ENCODE measurements at places on chromosomes 16 and 17.
A peak's percentile ranks its signal among the peaks of the same experiment; 100 is the strongest.

- DNase-seq = no peak
These were observed 14.0 kb downstream of the CEP295NL start for GRCh38 chr17:78888941-78889518.

- no peak for DNase-seq
These were observed 62.2 kb upstream of the CHMP6 start for GRCh38 chr17:80929449-80929848.

DNA sequence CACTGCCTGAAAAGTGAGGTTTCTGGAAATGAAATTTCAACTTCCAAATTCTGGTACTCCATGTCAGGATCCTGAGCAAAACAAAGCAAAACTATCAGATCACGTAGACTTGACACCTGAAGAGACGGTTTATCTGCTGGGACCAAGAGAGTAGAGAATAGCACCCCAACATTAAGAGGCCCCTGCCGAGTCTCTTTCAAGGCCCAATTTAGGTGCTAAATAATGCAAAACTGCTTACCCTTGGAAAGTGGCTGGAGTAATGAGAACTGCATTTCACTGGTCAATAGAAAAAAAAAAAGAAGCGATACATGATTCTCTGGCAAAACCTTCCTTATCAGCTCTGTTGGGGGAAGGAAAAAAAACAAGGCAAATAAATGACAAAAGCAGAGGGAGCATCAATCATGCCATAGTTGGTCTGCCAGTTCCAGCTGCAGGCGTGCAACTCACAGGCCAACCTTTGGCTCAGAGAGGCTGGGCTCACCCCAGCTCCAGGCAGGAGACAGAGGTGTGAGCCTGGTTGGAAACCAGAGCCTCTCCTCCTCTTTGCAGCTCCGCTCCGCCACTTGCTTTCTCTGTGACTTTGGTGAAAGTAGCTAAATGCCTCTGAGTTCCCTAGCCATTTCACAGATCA lies 595.2 kb downstream of the TOX3 start:
- no peak for DNase-seq

GRCh38 chr17:16383216-16383615 lies 2.3 kb downstream of the UBB start:
- DNase-seq = no peak

GRCh38 chr16:68257906-68258800 lies 6.2 kb upstream of the SLC7A6 start:
- peak; percentile 100 for DNase-seq

DNA sequence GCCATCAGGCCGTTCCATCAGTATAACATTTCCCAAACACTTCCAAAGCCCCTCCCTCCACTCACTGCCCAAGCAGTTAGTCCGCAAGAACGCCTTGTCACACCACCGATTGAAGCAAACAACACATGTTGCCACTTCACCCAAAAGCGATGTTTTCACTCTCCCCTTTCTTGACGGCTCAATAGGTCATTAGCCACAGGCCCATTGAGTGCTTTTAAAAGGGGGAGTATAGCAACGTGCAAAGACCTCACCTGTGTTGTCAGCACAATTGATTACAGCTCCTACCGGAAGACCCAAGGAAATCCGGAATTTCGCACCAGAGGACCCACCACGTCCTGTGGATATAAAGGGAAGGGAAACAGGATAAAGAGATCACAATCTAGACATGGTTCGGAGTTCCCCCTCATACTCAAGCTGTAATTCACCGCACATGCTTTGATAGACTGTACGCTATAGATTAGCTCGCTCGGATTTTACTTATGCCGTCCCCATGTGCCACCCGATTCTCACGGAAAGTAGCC lies 690 bp downstream of the RPL23 start:
- no peak for DNase-seq

GRCh38 chr16:56625140-56625942 lies at the start of gene MT1E:
Gene MT1E (plus strand): TSS chr16:56625781. CDS start chr16:56625852, 71 bp downstream.
- peak; percentile 94 for DNase-seq

- no peak for DNase-seq
These were observed 27.0 kb downstream of the MYO1D start for GRCh38 chr17:32849879-32850278.

DNA sequence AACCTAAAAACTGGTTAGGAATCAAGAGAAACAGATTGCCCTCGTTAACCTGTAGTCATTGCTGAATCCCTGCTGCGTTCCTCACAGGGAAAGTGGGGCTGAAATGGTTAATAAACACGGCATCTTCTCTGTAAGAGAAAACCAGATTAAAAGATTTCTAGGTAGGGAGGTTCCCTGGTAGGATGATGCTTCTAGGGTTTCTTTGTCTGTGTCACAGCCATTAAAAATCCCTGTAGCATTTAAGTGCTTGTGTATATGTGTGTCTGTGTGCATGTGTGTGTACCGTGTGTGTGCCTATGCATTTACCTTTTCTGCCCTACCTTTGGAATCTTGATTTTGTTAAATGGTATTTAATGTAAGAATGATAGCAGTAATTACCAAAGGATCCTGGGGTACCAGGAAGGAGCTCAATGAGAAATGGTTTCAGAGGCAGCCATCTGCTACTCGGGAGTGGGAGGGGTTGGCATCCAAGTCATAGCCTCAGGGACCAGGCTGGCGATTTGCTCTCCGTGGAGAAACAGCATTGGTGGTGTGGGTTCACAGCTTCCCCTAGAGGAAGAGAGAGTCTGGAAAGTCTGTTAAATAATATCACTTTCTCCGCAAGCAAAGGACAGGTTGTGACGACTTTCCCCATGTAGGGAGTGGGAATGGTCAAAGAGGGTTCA lies 177.1 kb downstream of the HS3ST4 start:
- no peak for DNase-seq

- DNase-seq = no peak
These were observed 61.4 kb downstream of the ATF7IP2 start for GRCh38 chr16:10447289-10447688.

- no peak for DNase-seq
These were observed 7.3 kb downstream of the CHMP6 start for GRCh38 chr17:80998748-80999535.

DNA sequence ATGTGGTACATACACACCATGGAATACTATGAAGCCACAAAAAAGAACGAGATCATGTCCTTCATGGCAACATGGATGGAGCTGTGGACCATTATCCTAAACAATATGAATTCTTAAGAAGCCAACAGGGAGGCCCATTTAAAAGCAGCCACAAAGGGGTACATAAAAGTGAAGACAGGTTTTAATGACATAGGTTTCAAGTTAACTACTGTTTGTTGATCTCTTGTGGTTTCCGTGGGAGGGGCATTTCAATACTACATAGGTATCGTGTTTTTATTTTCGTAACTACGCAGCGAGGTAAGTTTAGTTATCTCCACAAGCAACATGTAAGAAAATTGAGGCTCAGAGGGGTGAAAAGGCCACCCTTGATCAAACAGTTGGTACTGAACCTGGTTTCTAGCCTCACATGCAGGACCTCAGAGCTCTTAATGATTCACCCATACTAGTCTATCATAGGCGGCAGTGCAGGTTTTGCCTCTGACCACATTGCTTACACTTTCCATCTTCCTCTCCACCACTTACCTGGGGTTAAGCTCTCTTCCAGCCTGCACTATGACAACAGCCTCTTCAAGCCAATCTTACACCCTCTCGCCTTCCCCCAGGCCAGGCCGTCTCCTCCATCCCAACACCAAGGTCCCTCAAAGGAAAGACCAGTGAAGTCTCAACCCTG lies 534.1 kb upstream of the HSBP1 start:
- DNase-seq = no peak

DNA sequence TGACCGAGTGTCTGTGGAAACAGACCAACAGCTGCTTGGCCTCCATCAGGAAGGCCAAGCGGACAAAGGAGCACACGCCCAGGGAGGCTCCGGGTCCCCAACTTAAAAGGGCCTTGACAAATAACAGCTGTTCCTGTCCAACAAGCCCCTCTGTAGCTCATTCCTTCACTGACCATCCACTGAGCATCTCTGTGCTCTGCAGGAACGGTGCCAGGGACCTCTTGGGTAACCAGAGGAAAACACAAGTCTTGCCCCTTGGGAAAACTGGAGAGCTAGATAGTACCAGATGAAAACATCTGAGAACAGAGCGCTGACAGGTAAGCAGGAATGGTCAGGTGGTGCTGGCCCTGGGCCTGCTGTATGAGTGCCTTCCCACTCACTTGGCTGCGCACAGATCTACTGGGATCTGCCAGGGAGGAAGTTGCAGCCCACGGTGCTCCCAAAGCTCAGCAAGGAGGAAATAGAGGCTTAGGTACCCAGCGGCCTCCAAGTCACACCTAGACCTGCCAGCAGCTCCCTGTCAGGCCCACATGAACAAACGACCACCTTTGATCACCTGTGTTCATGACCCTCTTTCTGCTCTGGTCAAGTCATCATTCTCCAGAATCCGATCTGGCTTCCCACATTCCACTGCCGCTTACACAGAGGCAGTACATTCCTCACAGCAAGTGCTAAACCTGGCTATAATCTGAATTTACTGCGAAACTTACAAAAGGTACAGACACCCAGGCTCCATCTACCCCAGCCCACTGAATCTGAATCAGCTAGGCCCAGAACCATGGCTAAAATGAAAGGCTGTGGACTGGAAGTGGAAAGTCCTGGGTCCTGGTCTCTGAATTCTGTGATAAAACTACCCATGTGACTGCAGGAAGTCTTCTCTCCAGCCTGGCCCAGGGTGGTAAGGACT lies 12.5 kb downstream of the DCAKD start:
- no peak for DNase-seq

DNA sequence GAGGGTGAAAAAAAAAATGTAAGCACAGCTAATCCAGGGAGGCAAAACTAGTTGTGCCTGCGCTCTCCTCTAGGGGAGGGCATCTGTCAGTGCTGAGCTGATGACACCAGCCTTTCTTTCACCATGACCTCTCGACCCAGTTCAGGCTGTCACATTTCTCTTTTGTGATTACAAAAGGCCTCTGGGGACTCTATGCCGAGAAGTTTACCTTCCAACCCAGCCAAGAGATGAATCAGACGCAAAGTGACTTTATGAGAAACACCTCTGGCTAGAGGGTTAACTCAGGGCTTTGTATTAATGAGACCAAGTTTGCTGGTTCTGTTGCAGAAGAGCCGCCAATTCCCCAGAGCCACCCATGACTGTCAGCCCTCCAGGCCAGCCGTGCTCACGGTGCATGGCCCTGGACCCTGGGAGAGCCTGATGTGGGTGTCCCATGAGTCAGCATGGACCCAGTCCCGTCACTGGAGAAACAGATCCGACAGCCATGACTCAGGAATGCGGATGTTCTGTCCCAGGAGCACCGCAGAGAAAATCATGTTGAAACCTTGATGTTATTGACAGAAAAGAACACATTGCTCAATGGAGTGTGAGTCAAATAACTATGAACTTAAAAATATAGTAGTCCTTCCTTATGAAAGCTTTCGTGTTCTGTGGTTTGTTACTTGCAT lies 437.2 kb downstream of the HS3ST3B1 start:
- no peak for DNase-seq

DNA sequence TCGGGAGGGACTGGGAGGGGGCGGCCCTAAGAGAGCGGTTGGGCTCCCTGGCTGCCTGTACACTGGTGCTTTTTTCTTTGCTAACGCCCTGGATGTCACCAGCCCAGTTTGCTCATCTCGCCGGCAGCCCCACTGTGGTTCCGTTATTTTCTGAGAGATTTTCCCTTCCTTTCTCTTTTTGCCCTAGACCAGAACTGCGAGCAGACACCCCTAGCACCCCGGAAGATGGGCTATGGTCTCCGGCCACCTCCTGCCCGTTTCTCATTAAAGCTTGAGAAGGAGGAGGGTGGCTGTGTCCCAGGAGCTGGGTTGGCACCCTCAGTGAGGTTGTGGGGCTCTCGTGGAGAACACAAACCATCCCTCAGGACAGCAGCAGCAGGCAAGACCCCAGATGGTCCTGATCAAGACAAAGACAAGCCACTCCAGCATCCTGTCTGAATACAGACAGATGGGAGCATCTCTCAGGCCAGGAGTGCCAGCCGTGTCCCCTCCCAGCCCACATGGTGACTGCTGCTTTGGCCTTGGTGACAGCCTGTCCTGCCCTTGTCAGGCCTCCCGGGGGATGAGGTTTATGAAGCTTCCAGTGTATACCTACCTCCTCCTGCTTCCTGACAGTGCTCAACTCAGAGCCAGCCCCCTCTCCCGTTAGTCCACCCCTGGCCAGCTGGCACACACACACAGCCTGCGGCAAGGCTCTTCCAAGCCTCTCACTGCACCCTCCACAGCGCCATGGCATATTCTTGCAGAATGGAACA lies 77.2 kb downstream of the KCNJ12 start:
- no peak for DNase-seq

DNA sequence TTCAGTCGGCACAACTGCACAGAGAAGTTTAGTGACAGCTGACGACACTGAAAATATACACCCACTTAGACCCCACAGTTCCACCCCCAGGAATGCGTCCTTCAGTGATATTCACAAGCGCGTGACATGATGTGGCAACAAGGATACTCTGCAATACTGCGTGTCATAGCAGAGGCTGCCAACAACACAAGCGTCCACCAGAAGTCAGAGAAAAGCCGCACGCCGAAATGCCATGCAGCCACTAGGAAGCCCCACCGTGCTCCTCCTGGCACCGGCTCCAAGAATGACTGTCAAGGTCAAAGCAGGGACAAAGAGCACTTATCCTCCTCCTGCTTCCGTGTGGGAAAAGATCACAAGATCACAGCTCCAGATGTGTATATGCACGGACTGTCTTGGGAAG lies 3.5 kb downstream of the ATP2A3 start:
- no peak for DNase-seq

DNA sequence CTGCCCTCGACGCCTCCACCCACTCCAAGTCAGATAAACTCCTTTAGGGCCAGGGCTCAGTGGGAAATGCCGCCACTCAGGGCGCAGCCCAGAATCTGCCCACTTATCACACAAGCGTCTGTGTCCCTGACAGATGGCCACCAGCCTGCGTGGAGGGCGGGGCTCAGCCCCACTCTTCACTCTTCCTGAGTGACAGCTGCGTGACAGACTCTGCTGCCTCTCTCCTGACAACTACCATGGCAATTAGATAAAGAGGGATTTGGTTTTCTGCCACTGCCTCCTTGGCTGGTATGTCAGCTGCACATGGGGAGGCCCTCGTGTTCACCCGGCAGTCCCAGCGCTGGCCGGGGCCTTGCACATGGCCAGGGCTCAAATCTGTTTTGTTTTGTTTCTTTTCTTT lies 96.2 kb downstream of the RTN4RL1 start:
- no peak for DNase-seq

GRCh38 chr17:37389160-37389559 lies 13.4 kb downstream of the C17orf78 start:
- DNase-seq = no peak

- no peak for DNase-seq
These were observed 53.6 kb upstream of the ICAM2 start for GRCh38 chr17:64073771-64074703.
